Activated naive CD4-positive, alpha-beta T cell treated with anti-CD3 and anti-CD28 coated beads, Interleukin-2, amount 50 U/mL, for 72 hours (primary cell): ENCODE measurements at places on chromosomes 4 and X. TPM values are rescaled to one million over a fixed set of nuclear protein-coding genes. Genes with fewer than 3 reads are reported as not detected.
A peak's percentile ranks its signal among the peaks of the same experiment; 100 is the strongest.

Gene L1CAM
- 1.8 TPM for total RNA-seq

Gene NPY2R
- not detected for total RNA-seq

DNA sequence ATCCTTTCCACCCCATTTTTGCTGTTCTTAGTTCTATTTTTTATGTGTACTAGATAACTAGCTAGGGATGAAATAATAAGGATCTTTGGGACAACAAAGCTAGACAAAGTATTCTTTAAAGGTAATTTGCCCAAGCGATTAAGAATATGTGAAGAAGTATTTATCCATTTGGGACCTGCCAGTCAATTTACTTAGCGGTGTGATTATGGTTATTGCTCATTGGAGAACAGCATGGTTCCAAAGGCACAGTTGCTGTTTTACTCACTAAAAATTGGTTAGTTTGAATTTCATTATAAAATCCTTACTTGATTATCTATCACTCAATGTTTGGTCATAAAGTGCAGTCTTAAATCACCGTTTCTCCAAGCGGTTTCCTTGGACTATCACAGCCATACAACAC, 124.1 kb downstream of the SNCA start:
- DNase-seq, result no peak

DNA sequence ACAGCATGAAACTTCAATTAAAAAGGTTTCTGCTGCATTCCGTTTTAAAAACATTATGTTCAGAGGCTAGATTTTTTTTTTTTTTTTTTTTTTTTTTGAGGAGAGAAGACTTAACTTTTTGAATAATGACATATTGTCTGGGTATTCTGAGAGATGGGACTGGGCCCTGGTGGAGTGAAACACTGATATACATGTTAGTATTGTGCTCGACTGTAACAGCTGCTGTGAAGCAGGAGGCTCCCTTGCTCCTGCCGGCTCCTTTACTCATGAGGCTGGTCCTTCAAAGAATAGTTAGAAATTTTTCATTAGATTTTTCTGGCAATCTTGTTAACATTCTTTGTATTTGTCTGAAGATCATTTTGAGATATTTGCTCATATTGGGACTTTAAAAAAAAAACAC, 73.3 kb downstream of the TMEM131L start:
- no peak for DNase-seq

Gene PPP2R3B
- 37.8 TPM for total RNA-seq

DNA sequence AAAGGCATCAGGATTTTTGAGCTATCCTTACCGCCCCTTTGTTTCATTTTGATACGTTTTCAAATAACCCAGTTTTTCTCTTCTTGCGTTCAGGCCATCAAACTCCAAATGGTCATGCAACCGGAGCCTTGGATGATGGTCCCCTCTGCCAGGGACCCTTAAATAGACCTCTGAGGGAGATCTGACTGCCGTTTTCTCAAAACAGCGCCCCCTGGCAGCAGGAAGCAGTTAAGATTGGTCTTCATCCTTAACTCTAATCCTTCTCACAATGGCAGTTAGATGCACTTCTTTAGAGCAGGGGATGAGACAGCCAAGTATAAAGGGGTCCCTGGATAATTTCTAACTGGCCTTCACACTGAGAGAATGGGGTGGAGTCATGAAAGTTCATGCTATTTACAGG, 525.0 kb upstream of the SPANXN1 start:
- DNase-seq, result no peak

DNA sequence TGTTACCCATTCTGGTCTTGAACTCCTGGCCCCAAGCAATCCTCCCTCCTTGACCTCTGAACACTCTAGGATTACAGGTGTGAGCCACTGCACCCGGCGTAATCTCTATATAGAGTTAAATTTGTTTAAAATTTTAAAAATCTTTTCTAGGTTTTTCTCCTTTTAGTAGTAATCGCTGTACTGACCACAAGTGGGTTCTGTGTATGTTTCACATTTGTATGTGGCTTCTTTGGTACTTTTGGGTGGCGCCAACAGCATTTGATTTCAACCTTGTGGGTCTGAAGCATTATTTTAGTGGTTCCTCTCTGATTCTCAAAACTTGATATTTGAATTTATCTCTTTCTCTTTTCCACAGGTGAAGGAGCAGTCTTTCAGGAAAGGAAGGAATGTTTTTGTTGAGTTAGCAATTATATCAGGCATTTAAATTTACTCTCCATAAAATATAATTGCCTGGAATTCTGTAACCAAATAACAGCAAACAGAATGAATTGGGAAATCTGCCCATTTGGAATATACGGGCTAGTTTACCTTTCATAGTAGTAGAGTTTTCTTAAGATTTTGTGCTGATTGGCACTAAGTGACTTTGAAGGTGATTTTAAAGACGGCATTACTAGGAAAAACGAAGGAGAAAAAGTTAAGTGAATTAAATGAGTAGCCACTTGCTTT, 29.5 kb downstream of the ARHGAP10 start:
- DNase-seq, result no peak

Gene FGF16
- not detected for total RNA-seq

- DNase-seq, result no peak
These were observed 57.5 kb downstream of the MTM1 start for GRCh38 chrX:150625875-150626274.

GRCh38 chr4:10013722-10014121, 7.6 kb downstream of the SLC2A9 start:
- DNase-seq, result peak; percentile 61

DNA sequence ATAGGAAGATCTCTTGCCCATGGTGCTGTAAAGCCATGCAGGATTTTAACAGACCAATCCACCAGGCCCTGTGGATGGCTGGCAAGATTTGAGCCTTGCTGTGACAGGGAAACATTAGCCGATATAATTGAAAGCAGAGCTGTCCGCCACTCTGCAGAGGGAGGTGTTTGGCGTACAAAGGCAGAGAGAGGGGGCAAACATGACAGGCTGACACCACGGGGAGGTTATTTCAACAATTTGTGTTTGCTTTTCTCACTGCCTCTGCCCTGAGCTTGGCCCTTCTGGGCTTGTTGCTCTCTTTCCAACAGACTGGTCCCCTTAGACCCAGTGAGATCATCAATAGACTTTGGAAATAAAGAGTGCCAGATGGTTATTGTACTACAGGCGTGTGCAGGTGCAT, 59.4 kb downstream of the CLNK start:
- no peak for DNase-seq

Gene SMIM20
- total RNA-seq, result 21.3 TPM

- no peak for DNase-seq
These were observed 301.7 kb upstream of the EMCN start for GRCh38 chr4:100819505-100819904.

DNA sequence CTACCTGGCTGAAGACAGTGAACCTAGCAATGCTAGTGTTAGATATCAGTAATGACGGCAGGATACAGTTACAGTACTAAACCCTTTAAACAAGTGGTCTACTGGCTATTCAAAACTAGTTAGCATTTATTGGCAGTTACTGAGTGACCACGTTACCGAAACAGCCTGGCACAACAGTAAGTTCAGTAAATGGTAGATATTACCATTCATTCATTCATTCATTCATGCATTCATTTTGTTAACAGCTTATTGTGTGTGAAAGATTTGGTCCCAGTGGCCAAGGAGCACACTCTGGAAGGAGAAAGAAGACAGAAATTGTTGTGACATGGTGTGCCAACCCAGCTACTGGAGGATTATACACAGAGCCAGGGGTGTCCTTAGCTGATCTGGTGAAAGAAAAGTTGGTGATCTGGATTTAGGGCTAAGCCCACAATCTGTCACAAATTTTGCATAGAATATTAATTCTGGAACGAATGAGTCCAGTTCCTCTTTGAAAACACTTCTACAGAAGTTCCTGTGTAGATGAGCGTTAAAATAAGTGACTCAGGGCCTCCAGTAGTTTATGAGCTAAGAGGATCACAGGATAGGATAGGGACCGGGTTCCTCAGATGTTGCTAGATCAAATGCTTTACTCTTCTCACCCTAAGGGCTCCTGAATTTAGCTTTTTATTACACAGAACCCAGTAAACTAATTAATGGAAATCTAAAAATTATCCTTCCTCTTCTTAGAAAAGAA, 179.1 kb downstream of the CBR4 start:
- no peak for DNase-seq

- DNase-seq, result no peak
These were observed 37.6 kb downstream of the SLC7A11 start for GRCh38 chr4:138204507-138204906.

GRCh38 chrX:103151799-103152198, 58.9 kb upstream of the NXF3 start:
- DNase-seq, result no peak

DNA sequence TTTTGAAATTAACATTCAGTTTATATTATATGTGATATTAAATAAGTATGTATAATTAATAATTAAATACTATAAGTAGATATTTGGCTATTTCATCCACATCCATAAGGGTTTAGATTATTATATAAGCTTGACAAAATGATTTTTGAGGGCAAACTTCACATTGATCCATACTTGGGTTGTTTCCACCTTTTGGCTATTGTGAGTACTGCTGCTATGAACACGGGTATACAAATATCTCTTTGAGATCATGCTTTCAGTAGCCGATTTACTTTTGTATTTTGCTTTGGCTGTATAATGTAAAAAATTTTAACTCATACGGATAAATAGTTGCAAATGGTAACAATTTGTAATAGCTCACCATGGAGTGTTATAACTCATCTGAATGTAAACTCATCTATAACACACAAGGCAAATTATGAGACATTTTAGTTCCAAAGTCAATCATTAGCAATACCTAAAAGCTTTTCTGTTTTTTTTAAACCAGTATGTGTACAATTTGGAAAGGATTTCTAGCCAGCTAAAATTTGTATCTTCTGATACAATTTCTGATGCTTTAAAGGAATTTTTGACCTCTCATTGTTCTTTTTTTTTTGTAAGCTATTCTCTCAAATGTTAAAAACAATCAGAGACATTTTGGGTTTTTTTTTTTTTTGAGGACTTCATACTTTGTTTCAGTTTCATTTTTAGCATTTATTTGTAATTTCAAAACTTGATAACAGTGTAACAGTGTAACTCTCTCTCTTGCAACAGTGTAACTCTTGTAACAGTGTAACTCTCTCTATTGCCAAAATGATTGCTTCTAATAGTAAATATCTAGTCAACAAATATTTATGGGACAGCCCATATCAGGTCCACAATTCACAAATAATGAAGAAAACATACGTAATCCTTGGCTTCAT, 51.8 kb upstream of the ARX start:
- no peak for DNase-seq

DNA sequence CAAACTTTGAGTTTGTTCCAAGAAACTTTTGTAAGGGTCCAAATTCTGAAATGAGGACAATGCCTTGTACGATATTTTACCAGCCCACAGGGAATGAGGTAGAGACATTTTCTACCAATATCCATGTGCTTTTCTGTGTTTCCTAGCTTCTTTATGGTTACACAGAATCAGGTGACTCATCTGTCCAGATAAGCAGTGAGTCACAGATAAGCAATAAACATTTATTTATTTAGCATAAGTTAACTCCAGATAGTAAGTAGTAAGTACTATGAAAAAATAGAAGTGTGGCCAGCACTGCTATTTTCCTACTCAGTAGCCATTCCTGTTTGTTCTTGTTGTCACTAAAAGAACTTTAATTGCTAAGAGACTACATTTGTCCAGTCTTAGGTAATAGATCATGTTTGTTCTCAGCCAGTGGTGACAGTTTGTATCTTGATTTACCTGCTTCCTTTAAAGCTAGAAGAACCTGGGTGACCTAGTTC, 7.4 kb downstream of the AFF1 start:
- no peak for DNase-seq

Gene MGST2
- total RNA-seq, result 40.4 TPM

DNA sequence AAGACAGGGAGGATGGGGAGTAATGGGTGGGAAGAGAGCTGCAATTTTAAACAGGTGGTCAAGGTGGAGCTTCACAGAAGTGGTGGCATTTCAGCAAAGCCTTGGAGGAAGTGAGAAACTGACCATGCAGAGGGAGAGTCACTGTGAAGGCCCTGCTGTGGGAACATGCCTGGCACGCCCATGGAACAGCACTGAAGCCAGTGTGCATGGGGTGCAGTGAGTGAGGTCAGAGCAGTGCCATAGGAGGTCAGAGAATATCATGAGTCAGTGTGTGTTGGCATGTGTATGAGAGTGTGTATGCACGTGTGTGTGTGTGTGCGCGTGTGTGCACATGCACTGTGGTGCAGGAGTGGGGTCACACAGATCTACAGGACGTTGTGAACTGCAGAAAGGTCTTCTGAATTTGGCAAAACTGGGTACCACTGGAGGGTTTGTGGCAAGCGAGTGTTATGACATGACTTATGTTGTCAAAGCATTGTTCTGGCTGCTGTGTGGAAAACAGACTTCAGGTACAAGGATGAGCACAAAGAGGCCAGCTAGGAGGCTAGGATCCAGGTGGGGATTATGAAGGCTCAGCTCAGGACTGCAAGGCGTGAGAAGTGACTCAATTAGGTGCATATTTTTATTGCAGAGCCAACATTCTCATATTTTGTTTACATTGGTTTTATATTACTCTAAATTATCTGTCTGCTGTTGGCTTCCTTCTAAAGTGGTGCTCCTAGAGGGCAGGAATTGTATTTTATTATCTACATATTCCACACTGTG, 34.0 kb downstream of the ZNF827 start:
- no peak for DNase-seq

DNA sequence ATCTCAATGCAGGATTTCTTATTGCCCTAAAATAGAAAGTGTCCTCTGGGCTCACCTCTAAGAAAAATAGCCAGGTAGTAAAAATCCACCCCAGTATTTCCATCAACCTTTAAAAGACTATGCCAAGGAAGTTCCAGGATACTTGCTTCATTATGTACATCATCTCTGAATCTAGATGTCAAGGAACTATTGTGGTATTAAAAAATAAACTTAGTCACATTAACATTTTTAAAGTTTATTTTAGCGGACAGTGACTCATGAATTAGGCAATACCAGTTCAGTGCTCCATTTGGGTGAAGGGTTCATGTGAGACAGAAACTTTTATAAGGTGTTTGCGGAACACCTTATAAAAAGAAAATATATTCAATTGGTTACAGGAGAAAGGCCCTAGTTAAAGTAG, 209.2 kb downstream of the ADAM29 start:
- DNase-seq, result no peak

DNA sequence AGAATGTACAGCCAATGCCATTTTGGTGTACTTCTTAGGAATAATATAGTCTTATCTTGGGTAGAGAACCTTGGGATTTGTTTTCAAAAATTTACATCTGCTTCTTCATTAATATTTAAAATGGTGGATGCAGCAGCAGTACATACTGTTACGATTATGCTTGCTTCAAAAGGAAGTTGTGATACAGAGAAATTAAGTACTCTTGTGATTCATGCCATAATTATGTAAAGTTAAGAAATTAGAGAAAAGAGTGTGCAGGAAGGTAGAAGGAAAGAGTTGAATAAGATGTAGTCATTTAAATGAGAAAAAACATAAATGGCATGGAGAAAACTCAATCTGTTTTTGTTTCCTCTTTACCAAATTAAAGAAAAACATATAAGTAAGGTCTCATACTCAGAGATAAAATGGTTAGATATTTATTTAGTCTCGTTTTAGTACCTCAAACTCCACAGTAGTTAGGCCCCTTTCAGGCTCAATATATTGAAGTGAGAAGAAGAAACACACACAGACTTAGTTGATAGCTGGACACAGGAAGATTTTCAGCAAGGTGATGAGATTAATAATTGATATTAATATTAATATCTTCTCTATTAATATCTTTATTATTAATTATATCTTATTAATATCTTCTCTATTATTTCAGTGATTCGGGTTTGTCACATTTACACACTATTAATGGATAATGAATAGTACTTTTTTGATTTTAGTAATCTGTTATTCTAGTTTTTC, 70.1 kb upstream of the HPGD start:
- no peak for DNase-seq
